ENCODE measurements at places on chromosomes 7 and 10. TPM values are rescaled to one million over a fixed set of nuclear protein-coding genes. Genes with fewer than 3 reads are reported as not detected.

DNA sequence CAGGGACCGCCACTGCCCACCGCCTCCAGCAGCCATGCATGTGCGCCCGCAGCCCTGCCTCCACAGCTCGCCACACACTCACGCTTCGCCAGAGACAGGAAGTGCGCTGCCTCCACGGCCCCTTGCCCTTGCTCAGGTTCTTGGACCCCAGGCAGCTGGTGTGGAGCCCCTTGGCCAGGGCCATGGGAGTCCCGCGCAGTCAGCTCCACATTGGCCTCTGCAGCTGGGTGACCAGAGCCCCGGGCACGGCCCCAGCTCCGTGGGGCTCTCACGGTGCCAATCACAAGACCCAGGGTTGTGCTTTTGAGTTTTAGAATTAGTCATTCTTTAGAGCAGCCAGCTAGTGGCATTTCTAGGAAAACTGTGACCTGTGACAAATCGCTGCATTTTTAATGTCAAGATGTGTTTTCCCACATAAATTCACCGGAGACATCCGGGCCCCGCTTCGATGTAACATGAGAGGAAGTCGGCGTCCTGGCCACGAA, 4.3 kb upstream of the UTF1 start:
- no peak for DNase-seq

DNA sequence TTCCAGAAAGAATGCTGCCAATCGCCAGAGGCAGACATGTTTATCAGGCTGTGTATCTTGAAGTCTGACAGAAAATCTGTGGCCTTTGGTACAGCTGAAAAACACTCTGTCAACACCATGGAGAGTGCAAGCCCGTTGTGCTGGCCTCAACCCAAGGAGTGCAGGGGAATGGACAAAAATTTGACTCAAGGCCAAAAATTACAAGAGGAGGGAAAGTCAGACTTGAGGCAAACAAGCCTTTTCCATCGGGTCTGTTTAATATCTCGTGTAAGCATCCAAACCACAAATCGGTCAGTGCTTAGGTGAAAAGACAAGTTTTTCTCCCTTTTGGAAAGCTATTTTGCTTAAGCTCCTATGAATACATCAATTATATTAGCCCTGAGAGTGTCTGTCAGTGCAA, 305.3 kb upstream of the NFE2L3 start:
- no peak for DNase-seq

- no peak for DNase-seq
Measured at GRCh38 chr7:6531492-6532279, 19.6 kb downstream of the GRID2IP start.

DNA sequence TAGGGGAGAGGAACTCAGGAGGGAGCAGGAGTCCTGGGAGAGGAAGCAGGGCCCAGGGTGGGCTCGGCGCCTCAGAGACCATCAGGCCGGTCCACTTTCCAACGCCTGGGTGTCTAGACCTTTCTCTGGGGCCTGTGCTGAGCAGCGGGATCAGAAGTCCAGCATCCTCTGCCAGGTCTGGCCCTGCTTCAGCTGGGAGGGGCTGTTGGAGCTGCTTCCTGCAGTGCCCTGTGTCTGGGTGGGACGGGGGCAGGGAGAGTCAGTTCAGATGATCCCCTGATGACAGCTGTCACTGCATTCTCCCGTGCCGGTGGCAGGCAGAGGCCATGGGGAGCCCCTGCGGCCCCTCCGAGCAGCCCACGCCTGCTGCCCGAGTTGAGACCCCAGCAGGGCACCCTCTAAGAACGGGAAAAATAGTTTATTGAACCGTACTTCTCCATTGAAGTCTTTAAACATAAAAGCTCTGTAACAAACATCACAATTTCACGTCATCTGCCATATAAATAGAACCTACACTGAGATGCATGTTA, 23.3 kb downstream of the AP5Z1 start:
- no peak for DNase-seq

DNA sequence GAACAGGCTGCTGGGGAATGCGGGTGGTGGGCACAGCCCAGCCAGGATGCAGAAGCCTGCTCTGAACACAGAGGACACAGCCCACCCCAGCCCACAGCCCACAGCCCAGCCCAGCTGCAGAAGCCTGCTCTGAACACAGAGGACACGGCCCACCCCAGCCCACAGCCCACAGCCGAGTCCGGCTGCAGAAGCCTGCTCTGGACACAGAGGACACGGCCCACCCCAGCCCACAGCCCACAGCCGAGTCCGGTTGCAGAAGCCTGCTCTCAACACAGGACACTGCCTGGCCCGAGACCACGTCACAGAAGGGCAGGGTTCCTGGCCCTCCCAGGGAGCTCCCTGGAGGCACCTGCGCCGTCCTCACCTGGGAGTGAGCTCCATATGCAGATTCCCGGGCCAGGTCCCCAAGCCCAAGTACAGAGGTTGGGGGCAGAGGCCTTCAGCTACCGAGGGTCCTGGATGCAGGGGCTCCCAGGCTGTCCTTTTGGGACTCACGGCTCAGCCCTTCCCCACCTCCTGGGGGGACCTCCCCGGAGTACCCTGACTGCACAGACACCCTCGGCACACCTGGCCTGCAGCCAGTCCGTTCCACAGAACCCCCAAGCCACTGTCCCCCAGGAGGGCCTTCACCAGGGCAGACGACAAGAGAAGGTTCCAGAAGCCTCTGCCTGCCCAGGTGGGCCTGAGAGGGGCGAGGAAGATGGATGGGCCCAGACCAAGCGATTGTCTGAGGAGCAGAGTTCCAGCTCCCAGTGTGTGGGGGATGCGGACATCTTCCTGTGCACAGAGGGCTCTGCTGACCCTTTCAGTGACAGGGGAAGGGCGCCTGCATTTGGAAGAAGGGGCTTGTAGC, 23.7 kb upstream of the FOXL3 start:
- no peak for DNase-seq

DNA sequence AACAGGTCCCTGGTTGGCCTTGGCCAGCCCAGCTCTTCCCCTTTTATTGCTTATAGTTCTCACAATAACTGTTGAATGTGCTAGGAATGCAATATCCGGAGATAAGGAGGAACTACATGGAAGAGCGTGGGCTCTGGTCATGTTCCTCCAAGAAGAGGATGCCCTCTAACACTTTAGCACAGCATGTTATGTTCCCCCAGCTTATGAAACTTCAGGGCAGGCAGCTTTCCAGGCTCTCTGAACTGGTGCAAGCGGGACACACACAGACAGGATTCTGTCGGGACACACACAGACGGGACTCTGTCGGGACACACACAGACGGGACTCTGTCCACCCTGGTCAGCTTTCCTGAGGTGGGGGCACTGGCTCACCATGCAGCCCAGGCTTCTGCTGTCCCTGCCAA, 141.6 kb downstream of the PKD1L1 start:
- no peak for DNase-seq

Gene MEPCE
- total RNA-seq, result 72.1 TPM

GRCh38 chr10:71555087-71555723, 158.5 kb downstream of the CDH23 start:
- no peak for DNase-seq

GRCh38 chr10:106557951-106558733, 606.4 kb downstream of the SORCS1 start:
- DNase-seq, result no peak
